T47D (cell line): ENCODE measurements at places on chromosomes 12 and 14.
A peak's percentile ranks its signal among the peaks of the same experiment; 100 is the strongest.

GRCh38 chr12:106771425-106771824, 3.1 kb upstream of the RIC8B start:
- DNase-seq = no peak

GRCh38 chr14:46404865-46405811, 246.4 kb downstream of the RPL10L start:
- DNase-seq = peak; percentile 45

DNA sequence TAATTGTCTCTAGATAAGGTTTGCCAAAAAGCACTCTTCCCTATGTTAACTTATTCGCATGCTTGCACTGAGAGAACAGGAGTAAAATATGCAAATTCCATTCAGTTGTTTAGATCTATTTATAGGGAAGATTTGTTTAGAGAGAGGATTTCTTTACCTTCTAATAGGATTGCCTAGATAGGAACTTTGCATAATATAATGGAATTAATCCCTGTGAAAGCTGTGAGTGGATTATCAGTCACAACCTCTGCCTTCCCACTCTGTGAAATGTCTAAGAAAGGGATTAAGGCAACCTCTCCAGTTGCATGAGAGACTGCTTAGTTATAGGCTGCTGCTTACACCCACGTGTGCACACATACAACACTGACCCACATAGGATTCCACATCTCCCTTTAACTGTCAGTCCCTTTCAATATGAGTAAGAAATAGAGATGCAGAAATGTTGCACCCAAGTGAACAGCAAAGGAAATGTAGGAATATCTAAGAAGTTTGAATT, 83.2 kb downstream of the ALG10B start:
- DNase-seq = no peak

DNA sequence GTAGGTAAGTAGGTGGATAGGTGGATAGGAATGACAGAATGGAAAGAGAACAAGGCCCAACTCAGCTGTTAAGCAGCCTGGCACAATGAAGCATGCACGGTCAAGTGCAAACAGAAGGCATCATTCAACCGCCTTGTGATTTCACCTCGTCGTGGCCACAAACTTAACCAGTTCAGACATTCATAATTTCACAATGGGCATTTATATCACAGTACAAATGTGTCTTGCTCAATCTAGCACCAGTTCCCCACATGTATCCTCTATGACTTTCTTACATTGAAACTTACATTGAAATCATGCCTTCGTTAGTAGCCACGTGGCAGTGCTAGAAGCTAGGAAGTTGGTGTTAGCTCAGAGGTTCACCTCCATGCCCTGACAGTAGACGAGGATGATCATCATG, 207.5 kb downstream of the ETV6 start:
- DNase-seq = no peak
